ENCODE measurements at places on chromosomes 7 and 10. TPM values are rescaled to one million over a fixed set of nuclear protein-coding genes. Genes with fewer than 3 reads are reported as not detected.

- peak; percentile 84 for DNase-seq
Observed at GRCh38 chr10:21278491-21279216, 246.8 kb downstream of the SKIDA1 start.

DNA sequence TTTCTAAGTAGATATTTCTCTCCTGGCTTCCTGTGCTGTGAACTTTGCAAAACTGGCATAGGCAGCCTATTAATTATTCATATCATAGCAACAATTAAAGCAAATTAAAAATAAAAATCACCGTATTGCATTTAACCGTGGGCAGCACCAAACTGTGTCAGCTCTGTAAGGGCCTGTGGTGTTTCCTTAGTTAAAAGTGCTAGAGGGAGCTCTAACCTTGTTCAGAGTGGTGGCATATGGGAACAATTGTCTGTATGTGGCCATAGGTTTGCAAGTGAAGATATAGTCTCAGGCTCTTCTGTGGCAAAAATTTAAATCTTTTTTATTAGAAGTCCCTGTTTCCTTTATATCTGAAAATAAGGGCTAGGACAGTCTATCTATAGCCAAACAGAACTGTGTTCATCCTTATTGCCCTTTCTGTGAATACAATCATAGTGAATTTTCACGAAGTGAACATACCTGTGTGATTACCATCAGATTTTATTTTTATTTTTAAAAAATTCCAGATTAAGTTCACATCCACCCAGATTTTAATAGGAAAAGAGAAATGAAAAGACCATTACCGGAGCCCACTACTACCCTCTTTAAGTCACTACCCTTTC lies 92.6 kb downstream of the POLL start:
- DNase-seq: peak; percentile 16

The TRPV6 gene
- not detected for total RNA-seq

The SLC26A5 gene
- total RNA-seq: not detected

The EBF3 gene
- total RNA-seq: 2.0 TPM

Measured in glomerular endothelial cell (primary cell).